Lower leg skin (tissue), 4 donors: ENCODE measurements at places on chromosomes 16 and 17. TPM values are rescaled to one million over a fixed set of nuclear protein-coding genes. Genes with fewer than 3 reads are reported as not detected.

GRCh38 chr17:44604116-44604761, 47.0 kb downstream of the FZD2 start:
- DNase-seq = no peak

DNA sequence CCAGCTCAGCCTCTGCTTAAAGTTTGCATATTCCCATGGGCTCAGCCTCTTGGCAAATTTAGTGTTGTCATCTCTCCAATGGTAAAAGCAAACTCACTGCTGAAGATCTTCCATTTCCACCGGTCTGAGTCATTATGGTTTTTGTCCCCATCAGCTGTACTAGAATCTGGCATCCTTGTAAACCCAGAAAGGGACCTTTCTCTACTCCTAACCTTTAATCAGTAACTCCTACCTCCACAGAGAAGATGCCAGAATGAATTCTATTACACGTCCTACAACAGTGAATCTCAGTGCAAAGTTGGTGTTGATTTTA, 45.8 kb downstream of the ZNF652 start:
- DNase-seq = no peak

- DNase-seq = no peak
Measured at GRCh38 chr16:30924076-30924912, 922 bp downstream of the FBXL19 start.

- no peak for DNase-seq
Measured at GRCh38 chr17:49987290-49987585, 7.8 kb downstream of the DLX3 start.

- no peak for DNase-seq
Measured at GRCh38 chr17:41633556-41634199, 9.3 kb upstream of the KRT17 start.

DNA sequence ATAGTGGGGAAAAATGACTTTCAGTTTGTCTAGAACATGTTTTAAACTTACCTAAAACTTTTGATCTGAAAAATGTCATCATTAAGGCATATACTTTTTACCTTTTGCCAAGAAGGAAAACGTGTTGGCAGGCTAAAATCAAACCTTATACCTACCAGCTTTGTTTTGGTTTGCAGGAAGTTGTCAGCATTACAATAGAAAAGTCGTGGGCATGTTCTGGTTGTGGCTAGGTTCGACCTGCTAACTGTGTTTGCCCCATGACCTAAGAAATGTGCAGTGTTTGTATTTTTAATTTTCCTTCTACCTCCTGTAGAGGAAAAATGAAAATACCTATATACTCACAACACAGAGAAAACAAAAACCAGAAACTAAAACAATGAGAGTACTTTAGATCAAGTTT, 13.0 kb downstream of the SKAP1 start:
- no peak for DNase-seq

DNA sequence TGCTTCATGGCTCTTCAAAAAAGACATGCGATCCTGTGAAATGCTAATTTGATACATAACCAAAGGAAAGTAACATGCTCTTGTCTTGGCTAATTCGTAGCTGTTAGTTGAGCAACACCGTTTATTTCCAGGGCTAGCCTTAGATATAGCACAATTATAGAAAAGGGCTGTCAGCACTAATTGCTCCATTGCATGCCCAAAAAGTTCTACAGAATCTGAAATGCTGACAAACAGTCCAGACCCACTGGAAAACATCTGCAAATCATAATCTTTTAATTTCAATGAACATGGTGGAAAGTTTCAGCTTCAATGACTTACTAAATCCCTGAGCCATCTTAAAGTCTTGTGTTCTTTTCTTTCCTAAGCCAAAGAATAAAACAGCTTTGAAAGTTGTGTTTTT, 42.9 kb upstream of the NUDT7 start:
- DNase-seq = no peak

- peak; percentile 25 for DNase-seq
Measured at GRCh38 chr16:55901566-55902217, 26.5 kb upstream of the CES5A start.

The DEXI gene
- 55.2 TPM for total RNA-seq
